Muscle of back (tissue), 13 donors: ENCODE measurements at places on chromosomes 16 and 17.

DNA sequence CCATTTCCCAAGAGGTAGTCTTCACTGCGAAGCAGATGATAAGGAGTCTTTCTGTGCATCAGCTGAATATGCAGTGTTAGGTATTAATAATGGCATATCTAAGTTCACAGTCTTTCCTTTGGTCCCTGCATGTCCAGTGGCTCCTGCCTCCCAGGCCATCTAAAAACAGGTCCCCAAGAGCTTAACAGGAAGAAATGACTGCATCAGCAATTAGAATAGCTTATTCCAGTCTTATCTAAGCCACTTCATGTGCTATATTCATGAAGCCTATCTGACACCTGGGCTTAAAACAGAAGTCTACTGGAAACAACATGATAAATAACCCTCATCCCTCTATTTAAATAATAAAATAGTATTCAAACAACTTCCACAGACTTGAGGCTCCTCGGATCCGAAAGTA is 346.1 kb upstream of the ERCC4 start:
- DNase-seq: no peak

DNA sequence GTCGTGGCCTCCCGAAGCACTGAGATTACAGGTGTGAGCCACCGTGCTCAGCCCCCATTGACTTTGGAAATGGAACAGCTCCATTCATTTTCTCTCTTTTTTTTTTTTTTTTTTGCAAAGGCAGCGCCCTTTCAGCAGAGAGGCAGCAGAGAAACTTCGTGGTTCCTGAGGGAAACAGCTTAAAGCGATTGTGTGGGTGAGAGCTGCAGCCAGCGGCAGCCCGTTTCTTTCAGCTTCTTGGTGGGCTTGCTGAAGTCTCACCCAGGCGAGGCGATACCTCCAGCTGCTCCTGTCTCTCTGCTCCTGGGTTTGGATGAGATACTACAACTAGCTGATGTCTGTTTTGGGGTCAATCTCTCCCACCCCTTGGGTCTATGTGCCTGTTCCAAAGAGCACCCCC is 7.7 kb downstream of the KDM8 start:
- DNase-seq: no peak

GRCh38 chr17:8126491-8127066 is 2.7 kb upstream of the HES7 start:
- DNase-seq: peak; percentile 48

GRCh38 chr16:68923116-68923515 is 79.8 kb downstream of the TANGO6 start:
- DNase-seq: no peak

- no peak for DNase-seq
Observed at GRCh38 chr16:11389083-11389482, 43.8 kb downstream of the RMI2 start.

DNA sequence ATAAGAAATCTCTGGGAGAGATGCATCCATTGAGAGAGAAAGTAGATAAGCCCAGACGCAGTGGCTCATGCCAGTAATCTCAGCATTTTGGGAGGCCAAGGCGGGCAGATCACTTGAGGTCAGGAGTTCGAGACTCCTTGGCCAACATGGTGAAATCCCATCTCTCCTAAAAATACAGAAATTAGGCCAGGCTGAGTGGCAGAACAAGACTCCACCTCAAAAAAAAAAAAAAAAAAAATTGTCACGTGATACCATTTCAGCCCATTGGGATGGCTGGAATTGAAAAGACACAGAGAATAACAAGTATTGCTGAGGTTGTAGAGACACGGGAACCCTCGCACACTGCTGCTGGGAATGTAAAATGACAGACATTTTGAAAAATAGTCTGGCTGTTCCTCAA is 2.9 kb upstream of the IL32 start:
- DNase-seq: no peak

DNA sequence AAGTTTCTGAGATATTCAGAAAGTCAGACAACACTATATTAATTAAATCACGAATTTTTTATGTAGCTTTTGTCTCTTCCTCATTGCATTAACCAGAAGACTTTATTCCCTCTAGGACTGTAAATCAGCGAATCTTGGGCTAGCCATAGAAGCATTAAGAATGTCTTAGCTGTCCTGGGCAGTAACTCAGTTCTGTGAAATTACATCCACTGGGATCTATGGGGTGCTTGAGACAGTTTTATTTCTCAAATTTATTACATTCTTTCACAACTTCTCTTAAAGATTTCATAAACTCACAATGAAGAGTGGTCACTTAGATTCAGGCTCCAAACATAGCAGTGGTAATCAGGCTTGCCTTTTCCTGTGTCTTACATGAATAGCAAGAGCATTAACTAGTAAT is 1153.4 kb downstream of the CDH8 start:
- no peak for DNase-seq

DNA sequence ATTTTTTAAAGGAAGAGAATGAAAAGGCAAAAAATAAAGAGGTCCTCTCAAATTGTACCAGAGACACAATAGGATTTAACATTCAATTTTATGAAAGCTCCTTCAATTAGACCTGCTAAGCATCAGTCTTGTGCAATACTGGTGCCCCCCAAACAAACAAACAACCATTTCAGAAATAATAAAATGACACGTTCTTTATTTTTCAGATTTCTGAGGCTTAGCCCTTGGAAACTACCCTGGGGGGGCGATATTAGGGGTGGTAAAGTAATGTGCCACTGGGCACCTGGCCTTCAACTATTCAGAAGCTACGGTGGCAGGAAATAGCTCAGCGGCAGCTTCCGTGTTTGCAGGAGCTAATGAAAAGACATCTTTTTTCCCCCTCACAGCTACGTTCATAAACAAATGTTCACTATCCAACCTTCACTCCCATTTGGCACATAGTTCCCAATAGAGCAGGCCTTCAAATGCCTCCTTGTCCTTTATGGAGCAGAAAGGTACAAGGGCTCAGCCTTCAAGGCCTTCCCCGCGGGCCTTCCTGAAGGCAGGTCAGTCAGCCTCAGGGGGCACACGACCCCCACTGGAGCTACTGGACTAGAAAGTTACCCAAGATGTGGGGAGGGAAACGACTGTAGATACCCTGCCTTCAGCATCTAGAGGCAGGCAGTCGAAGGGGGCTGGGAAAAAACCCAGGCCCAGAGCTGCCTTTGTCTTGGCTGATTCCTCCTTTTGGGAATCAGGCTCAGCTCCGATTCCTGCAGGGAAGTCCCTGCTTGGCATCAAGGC is 44.1 kb downstream of the TBX4 start:
- no peak for DNase-seq

DNA sequence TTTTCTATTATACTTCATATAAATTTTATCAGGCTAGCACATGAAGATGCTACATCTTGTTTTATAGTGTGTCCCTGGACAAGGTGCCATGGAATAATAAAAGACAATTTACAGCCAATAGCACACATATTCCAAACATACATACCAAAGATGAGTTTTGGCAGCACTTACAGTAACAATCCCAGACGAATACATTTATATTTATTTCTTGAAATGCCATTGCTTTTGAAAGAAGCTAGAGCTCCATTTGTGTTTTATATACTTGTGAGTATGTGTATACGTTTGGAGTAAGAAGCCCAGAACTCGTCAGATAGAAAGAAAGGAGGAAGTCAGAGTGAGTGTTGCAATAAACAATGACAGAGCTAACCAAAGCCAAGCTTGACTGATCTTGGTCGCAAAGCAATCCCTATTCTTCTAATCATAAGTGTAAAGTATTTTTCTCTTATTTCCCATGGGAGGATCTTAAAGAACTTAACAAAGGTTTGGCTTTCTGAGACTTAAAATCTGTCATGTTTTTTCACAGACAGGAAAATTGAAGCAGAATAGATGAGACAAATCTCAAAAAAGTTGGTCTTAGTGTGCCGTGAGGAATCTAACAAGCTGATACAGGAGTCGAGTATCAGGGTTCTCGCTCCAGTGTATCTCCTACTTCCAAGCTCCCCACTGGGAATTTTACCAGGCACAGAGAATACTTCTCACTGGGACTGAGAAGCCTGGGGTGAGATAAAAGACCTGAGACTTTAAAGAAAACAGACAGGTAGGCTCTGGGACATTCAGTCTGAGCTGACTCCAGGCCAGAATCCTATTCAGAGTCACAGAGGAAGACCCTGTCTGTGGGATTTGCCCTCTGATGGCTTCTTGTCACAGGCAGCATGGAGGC is 175.4 kb downstream of the AATF start:
- DNase-seq: peak; percentile 59

GRCh38 chr16:23561586-23561985 is 4.1 kb downstream of the UBFD1 start:
- no peak for DNase-seq

DNA sequence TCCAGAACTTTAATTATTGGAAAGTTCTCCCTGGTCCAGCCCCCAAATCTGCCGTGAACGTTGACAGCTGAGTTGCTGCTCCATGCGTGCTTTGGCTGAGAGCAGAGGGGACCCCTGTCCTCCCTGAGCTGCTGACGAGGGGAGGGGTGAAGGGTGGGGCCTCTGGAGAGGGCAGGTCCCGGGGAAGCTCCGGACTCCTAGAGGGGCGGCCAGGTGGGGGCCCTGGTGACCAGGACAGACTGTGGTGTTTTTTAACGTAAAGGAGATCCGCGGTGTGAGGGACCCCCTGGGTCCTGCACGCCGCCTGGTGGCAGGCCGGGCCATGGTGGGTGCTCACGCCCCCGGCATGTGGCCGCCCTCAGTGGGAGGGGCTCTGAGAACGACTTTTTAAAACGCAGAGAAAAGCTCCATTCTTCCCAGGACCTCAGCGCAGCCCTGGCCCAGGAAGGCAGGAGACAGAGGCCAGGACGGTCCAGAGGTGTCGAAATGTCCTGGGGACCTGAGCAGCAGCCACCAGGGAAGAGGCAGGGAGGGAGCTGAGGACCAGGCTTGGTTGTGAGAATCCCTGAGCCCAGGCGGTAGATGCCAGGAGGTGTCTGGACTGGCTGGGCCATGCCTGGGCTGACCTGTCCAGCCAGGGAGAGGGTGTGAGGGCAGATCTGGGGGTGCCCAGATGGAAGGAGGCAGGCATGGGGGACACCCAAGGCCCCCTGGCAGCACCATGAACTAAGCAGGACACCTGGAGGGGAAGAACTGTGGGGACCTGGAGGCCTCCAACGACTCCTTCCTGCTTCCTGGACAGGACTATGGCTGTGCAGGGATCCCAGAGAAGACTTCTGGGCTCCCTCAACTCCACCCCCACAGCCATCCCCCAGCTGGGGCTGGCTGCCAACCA is at the start of gene MC1R:
Gene MC1R (plus strand): TSS at position 410 of the 895 bp plus-strand sequence. CDS start 397 bp downstream, at position 807.
- no peak for DNase-seq

- DNase-seq: no peak
Observed at GRCh38 chr17:76248013-76248782, 7.9 kb upstream of the RNF157 start.

- DNase-seq: peak; percentile 48
Observed at GRCh38 chr16:27374804-27375425, 27.1 kb upstream of the IL21R start.

DNA sequence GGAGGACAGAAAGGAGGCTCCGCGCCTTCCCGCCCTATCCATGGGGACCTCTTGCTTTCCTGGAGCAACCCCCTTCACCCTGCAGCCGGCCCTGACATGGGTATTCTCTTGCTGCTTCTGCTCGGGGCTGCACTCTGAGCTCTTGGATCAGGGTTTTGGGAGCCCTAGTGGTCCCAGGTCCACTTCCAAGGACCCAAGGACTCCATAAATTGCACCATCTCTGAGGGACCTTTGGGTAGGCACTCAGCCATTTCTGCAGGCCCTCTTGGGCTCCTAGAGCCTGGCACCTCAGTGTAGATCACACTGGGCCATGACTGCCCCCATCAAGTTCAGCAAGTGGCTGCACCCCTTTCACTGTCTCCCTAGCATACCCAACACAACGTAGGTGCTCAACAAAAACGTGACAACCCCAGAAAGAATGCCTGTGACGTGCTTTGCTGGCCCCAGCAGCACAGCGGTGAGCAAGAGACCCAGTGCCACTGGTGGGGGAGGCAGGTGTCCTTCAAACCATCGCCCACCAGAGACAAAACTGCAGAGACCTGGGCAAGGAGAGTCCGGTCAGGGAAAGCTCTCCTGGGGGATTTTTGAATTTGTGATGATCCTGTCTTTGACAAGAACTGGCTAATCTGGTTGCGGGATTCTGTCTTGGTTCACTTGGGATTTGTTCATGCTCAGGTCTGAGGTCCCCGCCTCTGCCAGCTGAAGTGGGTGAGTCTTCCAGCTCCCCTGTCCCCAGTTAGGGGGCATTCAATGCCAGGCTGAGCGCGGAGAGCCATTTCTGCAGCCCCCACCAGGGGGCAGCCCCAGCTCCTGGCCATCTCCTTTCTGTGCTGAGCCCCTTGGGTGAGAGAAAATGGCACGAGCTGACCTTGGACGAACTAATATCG is 2.5 kb upstream of the RAB11FIP4 start:
- DNase-seq: no peak

DNA sequence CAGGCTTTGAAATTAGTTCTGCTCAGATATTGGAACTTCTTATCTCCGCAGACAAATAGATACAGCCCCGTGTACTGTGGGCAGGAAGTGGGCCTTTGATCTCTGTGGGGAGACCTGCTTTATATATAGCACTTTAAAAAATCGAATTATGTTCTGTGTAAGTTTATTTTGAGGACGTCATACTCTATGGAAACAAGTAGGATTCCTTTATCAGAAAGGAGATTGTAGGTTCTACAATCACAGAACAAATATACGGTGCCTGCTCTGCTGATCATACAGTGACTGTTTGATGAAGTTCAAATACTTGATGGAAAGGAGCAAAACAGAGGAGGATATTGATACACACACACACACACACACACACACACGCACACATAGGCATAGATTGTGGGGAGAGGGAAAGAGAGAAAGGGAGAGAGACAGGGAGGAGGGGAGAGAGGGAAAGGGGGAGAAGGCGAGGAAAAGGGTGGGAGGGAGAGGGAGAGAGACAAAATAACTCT is 14.7 kb upstream of the TMEM220 start:
- DNase-seq: no peak

DNA sequence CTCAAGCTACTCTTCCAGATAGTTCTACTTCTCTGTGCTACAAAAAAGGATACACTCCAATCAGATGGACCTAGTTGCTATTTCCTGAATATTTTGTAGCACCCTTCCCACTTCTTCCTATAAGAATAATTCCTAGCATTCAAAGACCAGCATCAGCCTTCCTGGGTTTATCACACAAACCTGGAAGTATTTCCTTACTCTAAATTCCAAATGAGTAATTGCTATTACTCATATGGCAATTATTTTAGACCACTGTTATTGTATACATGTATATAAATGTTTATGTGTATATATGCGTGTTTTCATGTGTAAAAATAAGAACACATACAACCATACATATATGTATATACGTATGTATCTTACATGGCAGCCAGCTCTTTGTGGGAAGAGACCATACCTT is 130.6 kb downstream of the MYO1D start:
- DNase-seq: no peak

DNA sequence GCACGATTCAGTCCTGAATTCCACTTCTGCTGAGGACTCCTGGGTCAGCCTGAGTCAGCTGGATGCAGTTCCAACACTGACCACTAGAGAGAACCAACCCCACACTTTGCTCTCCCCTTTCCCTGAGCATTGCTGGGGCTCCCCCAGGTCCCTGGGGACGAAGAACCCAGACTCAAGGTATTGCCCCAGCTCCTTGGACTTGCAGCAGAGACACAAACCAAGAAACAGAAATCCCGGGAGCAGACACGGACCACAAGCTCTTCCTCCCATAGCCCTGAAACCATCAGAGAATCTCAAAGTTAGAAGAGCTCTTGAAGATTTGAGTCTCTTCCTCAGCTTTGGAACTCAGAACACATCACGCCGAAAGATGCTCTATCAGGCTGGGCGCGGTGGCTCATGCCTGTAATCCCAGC is 678 bp upstream of the GH1 start:
- DNase-seq: peak; percentile 49

- DNase-seq: no peak
Observed at GRCh38 chr16:8887431-8887765, 5.2 kb downstream of the LITAFD start.
